ENCODE measurements at places on chromosomes 2 and 18. TPM values are rescaled to one million over a fixed set of nuclear protein-coding genes. Genes with fewer than 3 reads are reported as not detected.

Gene GALNT14
- 0.91 TPM for total RNA-seq

GRCh38 chr2:175064797-175065196 lies 59.6 kb upstream of the CHN1 start:
- DNase-seq, result no peak

Gene HYCC2
- 25.7 TPM for total RNA-seq

Gene RFX8
- not detected for total RNA-seq

DNA sequence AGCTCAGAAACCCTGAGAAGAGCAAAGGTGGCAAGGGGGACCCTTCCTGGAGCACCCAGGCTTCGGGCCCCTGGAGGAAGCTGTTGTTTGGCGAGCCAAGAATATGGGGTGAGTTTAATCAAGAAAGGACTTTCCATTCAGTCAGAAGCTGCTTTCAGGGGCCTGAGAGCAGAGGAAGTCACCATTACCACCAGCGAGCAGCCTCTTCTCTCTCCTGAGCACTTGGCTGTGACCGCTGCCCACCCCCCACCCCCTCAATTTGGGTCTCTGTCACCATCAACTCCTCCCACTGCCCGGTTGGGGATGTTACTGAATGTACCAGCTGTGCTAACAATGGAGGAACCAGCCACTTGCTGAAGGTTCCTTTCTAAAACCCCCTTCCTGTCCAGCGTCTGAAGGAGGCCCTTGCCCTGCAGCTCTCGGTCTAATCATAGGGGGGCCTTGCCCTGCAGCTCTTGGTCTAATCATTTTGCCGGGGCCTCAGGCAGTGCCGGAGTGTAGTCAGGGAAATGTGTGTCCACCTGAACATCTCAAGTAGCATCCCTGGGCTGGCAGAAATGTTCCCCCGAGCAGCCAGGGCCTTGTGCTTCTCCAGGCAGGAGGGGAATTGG lies 943 bp downstream of the INPP5D start:
- no peak for DNase-seq

GRCh38 chr2:37167636-37168180 lies 10.9 kb upstream of the EIF2AK2 start:
- DNase-seq, result no peak

- DNase-seq, result no peak
Measured at GRCh38 chr2:217277646-217278398, 418.0 kb upstream of the TNP1 start.

Gene SNED1
- 2.5 TPM for total RNA-seq

Gene RNF181
- total RNA-seq, result 85.7 TPM

GRCh38 chr2:174748948-174749347 lies 15.3 kb downstream of the CHRNA1 start:
- DNase-seq, result peak; percentile 64

- no peak for DNase-seq
Measured at GRCh38 chr2:44155666-44156446, 12.8 kb upstream of the PPM1B start.

Gene NTSR2
- total RNA-seq, result not detected

- no peak for DNase-seq
Measured at GRCh38 chr2:12612671-12613070, 104.1 kb upstream of the TRIB2 start.

Gene C2orf80
- not detected for total RNA-seq

Gene B4GALT6
- total RNA-seq, result 33.1 TPM

GRCh38 chr2:170824526-170825015 lies 7.9 kb downstream of the GAD1 start:
- DNase-seq, result no peak

DNA sequence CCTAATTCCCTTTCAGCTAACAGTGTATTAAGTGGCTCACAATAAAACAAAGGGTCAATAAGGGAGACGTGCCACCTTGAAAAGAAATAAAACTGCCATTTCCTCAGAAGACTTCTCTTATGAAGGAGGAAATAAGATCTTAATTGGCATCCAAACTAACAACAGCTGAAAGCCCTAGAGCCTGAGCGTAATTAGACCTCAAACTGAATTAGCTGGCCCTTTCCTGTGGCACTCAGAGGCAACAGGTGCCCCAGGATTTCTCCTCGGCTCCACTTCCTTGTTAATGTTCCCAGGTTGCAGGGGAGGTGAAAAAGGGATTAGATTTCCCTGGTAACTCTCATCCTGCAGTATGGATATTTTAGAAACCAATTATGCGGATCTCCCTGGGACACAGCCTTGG lies 804.3 kb downstream of the DCDC2C start:
- no peak for DNase-seq

GRCh38 chr2:233450864-233451575 lies 96.7 kb downstream of the DGKD start:
- no peak for DNase-seq

Gene POTEJ
- 0.19 TPM for total RNA-seq

Gene INHBB
- 0.16 TPM for total RNA-seq

DNA sequence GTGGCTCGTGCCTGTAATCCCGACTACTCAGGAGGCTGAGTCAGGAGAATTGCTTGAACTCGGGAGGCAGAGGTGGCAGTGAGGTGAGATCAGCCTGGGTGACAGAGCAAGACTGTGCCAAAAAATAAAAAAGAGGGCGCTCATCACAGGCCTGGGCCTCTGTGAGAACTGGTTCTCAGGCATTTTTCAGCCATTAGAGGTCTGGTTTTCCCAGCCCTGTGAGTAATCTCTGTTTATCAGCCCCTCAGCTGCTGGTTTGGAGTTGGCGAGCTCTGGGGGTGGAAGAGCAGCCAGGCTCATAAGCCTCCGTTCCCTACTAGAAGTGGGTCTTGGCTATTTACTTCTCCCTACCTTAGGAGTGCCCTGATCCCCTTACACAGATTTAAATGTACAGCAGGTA lies 53.1 kb downstream of the CHRNA1 start:
- DNase-seq, result no peak

GRCh38 chr18:29174891-29175290 lies 998.0 kb upstream of the CDH2 start:
- DNase-seq, result no peak

DNA sequence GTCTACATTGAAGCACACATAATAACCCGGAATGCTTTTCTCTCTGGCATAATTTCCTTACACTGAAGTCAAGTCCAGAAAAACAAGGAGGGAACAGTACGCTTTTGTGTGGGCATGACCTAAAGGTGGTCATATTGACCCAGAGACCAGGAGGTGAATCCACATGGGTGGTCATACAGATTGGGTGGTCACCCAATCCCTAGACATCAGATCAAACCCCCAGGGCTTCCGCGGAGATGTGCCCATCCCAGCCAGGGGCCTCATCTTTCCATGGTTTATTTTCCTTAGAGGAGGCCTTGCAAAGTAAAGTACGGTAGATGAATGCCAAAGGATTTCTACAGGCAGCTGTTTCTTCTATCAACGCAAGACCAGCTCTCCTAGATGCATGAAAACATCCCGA lies 38.8 kb downstream of the FAM168B start:
- DNase-seq, result no peak

GRCh38 chr18:79455261-79455660 lies 59.5 kb downstream of the NFATC1 start:
- DNase-seq, result no peak

- no peak for DNase-seq
Measured at GRCh38 chr18:25862881-25863600, 227.4 kb downstream of the SS18 start.

Gene ASTL
- not detected for total RNA-seq

DNA sequence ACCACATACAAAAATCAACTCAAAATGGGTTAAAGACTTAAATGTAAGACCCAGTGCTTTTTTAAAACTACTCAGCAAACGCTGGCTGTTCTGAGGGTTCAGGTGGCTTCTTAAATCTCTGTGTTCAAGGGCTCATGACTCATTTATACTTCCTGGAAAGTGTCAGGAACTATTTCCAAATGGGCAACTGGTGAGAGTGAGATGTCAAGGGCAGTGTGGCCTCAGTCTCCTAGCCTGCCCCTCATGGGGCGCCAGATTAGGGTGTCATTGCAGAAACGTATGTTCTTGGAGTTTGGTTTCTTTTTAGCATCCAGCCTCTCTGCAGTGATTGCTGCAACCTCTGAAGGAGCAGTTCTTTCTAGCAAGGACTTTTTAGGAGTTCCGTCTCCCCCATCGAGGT lies 485.4 kb downstream of the TNS1 start:
- DNase-seq, result no peak

DNA sequence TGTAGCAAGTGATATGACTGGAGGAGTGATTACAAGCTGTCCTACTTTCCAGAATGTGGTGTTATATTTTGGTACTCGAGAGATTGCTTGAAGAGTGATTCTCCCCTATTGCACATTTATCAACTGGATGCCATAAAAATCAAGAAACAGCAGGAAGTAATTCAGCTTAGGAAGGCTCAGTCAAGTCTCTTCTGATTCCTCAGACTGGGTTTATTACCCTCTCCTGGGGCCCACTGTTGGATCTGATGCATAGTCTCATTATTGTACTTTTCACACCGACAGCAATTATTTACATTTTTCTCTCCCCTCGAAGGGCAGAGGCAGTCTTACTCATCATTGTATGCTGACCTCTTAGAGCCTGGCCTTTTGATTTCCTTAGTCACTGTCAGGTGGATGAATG lies 9.3 kb downstream of the NOSTRIN start:
- DNase-seq, result no peak

- no peak for DNase-seq
Measured at GRCh38 chr2:98866033-98866432, 70.0 kb downstream of the CRACDL start.

DNA sequence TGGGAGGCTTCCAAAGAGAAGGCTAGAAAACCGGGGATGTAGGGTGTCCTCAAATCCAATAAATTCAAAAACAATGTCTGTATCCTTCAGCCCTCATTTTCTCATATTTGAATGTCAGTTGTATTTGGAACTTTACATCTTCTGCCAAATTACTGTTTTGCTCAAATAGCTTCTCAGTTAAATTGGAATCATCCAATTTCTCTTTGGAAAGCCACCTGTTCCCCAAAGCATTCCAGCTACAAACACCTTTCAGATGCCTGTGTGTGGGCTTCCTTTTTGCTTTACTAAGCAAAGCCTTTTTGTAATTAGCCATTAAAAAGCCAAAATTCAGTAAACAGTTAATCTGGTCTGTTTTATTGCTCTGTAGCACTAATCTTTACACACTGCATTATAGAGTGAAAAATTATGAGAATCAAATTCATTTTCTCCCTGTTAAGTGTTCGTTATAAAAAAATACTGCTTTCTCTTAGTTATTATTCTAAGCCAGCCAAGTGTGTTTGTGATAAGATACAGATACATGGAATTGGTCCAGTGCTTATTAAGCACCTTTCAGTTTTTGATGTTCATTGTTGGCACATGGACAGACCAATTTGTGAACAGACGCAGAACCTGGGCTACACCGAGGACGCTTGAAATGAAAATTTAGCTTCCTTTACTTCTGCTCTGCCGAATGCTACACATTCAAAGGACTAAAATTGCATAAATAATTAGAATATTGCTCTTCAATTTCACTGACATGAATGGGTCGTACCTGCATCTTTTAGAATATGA lies 151.6 kb downstream of the RTN4 start:
- no peak for DNase-seq

- no peak for DNase-seq
Measured at GRCh38 chr2:168482269-168482668, 26.2 kb downstream of the CERS6 start.

Gene CFAP210
- 1.2 TPM for total RNA-seq

GRCh38 chr2:15435474-15435873 lies 125.7 kb downstream of the NBAS start:
- DNase-seq, result no peak

- DNase-seq, result no peak
Measured at GRCh38 chr18:49886891-49887764, 73.8 kb upstream of the ACAA2 start.

DNA sequence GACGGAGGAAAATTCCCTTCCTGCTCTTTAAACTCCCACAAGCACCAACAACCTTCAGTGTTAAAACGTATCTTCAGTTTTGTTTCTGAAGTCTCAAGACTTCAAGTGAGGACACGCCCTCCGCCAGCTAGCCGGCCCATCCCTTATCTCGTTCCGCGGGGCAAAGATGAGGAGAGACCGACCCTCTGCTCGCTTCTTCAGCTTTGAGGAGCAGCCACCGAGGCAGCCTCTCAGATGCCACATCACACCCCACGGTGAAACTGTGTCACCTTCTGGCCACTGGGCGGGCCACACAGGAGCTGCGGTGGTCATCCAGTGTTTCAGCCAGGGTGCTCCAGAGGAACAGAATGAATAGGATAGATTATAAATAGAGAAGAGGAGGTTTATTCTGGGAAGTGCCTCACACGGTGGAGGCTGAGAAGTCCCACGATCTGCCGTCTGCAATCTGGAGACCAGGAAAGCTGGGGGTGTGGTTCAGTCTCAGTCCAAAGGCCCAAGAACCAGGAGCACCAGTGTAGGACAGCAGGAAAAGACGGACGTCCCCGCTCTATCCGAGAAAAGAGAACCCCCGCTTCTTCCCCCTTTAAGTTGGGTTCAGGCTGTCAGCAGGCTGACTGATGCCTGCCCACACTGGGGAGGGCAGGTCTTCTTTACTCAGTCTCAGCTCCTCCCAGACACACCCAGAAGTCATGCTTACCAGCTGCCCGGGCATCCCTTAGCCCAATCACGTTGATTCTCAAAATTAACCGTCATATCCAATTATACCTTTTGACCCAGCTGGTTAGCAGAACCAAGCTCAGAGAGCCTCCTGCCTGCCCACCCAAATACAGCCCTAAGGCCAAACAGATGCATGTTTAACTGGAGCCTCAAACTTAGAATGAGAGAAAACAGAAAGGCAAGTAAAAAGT lies 399.7 kb upstream of the ID2 start:
- no peak for DNase-seq

- DNase-seq, result no peak
Measured at GRCh38 chr18:42086288-42086687, 131.3 kb downstream of the PIK3C3 start.
